Right lung (tissue), 10 donors: ENCODE measurements at places on chromosomes 3 and 15. TPM values are rescaled to one million over a fixed set of nuclear protein-coding genes. Genes with fewer than 3 reads are reported as not detected.

Gene ECE2
- polyA plus RNA-seq, result not detected

Gene CLDN18
- polyA plus RNA-seq, result 51.3 TPM

Gene SLC30A4
- 4.6 TPM for polyA plus RNA-seq

Gene MINDY2
- polyA plus RNA-seq, result 17.6 TPM

Gene C3orf80
- polyA plus RNA-seq, result 6.6 TPM

Gene HRH1
- 5.9 TPM for polyA plus RNA-seq

Gene BOC
- 37.4 TPM for polyA plus RNA-seq

Gene CA12
- polyA plus RNA-seq, result 1.8 TPM

Gene GHSR
- not detected for polyA plus RNA-seq

Gene ST8SIA2
- 3.6 TPM for polyA plus RNA-seq
